ENCODE measurements at places on chromosomes 3 and 15. TPM values are rescaled to one million over a fixed set of nuclear protein-coding genes. Genes with fewer than 3 reads are reported as not detected.

The ADAMTSL3 gene
- 8.7 TPM for total RNA-seq

The EPHA3 gene
- 1.0 TPM for total RNA-seq

The FAM3D gene
- total RNA-seq: 690 TPM

- no peak for DNase-seq
These were observed 2.3 kb upstream of the TEX264 start for GRCh38 chr3:51668756-51669155.

- DNase-seq: no peak
These were observed 12.5 kb downstream of the MYD88 start for GRCh38 chr3:38150780-38151528.
